ENCODE measurements at places on chromosomes 6 and 20.

DNA sequence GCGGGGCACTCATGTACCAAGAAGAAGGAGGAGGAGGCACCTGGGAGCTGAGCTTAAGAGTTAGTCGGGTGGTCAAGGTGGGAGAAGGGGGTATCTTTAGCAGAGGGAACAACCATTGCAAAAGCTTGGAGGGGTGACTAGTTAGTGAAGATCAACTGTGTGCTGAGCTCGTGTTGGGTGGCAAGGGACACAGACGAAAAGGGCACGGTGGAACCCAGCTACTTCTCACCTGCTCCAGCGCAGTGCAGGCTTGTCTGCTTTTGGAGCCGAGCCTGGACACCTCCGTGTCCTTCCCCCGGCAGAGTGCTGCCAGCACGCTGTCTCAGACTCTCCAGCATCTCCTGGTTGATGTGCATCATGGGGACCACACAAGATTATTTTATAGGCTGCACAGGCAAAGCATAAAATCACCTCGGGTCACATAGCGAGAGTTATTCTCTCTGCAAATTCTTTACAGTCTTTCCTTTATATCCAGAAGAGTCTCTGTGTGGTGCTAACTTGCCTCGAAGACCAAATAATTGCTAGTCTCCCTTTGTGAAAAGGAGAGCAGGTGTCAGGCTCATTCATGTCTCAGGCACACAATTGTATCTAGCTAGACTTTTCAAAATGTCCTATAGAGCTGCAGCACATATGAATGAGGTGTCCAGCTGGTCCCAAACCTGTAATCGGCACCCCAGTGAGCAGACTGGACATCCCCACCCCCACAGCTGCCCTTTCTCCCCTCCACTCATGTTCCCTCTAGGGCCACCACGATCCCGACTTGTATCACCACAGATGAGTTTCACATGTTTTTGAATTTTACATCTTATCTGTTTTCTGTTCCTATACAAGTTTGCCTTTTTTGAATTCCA, 123.4 kb downstream of the CEBPB start:
- no peak for DNase-seq

- no peak for DNase-seq
Observed at GRCh38 chr6:156269751-156270369, 507.3 kb upstream of the ARID1B start.

DNA sequence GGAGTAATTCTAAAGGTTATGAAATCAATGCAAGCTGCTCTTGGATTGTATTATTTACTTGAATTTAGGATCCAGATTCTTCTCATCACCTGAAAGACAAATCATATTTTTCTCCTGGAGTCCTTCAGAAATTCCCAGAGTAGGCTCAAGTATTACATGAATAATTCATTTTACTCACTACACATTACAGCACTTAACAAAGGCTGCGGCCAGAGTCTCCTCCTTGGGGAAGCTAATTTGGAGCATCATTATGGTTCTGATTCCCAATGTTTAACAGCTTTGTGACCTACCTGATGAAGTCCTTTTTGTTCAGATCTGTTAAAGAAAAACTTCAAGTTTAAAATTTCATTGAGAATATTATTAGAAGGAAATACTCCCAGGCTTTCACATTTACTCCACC, 28.7 kb downstream of the GRIK2 start:
- DNase-seq: no peak

- no peak for DNase-seq
Observed at GRCh38 chr6:148565930-148566663, 180.7 kb upstream of the UST start.
